ENCODE measurements at places on chromosomes 2 and 18.

- no peak for DNase-seq
Observed at GRCh38 chr18:13004396-13004795, 13.2 kb downstream of the CEP192 start.

DNA sequence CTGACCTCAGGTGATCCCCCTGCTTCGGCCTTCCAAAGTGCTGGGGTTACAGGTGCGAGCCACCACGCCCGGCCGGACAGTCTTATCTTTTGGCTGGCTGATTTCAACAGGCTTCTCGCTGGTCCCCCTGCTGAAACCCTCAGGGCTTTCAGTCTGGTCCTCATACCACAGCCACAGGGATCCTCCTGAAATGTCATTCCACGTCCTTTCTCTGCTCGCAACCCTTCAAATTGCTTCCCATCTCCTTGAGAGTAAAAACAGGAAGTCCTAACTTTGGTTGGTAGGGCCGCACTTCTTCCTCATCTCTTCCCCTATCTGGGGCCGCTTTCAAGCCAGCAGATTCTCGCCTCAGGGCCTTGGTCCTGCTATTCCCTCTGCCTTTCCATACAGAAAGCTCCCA, 1.4 kb upstream of the CAB39 start:
- DNase-seq, result no peak

GRCh38 chr2:45014016-45014702, 4.9 kb upstream of the SIX2 start:
- no peak for DNase-seq

GRCh38 chr2:160952464-160953254, 207.6 kb upstream of the TANK start:
- DNase-seq, result peak; percentile 28

DNA sequence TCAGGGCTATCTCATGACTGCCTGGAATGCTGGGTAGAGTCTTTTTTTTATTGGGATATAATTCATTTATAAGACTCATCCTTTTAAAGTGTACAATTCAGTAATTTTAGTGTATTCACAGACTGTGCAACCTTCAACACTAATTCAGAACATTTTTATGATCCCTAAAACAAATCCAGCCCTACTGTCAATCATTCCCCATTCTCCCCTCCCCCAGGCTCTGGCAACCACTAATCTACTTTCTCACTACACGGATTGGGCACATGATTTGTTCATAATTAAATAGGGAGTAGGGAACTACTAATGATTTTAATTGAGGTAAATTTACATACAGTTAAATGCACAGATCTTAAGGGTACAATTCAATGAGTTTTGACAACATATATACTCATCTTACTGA, 225.7 kb downstream of the CDCA7 start:
- no peak for DNase-seq

DNA sequence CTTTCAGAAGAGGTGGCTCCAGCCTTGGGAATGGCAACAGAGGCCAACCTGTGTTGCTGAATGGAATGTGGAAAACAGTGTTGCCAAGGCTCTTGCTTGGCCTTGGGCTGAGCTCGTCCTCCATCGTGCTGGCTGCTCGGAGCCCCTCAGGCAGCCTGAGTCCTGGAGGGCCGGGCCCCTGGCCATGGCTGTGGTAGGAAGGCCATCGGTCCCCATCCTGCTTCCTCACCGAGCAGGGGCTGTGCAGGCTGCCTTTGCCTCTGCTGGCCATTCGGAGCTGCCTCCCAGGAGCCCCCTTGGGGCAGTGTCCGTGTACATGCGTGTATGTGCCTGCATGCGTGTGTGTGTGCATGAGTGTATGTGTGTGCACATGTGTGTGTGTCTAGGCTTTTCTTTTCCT, 178.2 kb downstream of the KLHL29 start:
- no peak for DNase-seq

DNA sequence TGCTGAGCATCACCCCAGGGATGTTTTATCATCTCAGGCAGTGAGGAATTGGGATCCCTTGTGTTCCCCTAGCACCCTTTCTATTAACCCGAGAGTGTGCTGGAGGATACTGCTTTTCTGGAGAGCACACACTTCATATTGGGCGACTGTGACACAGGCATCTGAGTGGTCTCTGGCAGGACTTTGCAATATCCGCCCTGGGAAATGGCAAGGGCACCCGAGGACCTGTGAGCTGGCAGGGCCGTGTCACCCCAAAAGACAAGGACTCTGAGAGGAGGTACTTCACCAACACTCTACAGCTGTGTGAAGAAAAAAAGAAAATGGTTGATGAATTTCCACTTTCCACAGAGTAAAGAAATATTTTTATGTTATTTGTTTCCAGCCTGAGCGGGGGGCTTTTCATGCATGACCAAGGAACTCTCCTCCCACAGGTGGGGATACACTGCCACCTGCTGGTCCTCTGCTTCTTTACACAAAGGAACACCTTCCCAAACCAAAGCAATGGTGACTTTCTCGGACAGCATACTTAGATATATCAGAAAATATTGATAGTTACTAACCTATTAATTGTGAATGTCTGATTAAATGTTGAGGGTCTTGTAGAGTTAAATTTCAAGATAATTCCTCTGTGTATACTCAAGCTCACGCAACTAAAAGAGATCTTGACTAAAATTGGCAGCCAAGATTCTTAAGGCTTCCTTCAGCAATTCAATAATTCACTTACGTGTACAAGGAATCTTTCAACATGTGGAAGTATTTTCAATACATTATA, 45.9 kb upstream of the REG3G start:
- DNase-seq, result peak; percentile 9

DNA sequence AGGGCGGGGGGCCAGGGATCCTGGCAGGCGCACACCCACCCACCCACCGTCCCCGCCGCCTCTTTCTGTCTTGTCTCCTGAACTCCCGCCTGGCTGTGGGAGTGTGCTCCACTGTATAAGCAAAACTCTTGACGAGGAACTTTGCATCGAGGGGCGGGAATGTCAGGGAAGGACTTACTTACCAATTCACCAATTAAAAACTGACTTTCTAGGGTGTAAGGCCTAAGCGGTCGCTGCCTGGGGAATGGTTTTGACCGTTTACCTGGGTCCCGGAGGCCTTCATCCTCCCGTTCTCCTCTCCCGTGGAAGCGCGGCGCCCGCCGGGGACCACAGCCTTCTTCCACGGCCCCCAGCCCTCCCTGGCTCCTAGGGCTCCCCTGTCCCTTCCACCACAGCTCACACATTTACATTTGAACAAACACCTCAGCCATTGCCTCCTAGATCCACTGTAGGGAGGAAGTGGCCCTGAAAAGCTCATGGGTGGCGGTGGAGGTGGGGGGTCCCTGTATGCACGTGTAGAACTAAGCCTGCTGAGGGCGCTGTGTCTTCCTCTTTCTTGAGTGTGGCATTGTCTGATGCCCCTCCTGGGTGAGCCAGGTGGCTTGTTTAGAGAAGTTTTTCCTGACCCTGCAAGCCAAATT, 8.9 kb downstream of the ASIC4 start:
- no peak for DNase-seq

DNA sequence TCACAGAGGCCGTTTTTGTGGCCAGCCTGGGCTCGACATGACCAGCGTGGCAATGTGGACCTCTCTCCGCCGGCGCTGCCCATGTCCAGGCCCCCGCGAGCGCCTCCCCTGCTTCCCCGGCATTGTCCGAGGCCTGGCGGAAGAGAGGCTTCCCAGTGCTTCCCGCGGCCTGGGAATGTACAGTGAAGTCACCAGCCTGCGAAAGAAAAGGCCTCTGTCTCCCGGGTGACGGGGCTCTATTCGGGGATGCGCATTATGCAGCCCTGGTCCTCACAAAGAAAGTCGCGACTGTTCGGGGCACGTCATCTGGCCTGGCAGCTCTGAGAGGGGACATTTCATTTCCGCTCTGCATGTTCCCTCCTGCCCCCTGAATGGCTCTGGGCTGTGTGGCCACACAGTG, 109.2 kb upstream of the AGAP1 start:
- peak; percentile 47 for DNase-seq

DNA sequence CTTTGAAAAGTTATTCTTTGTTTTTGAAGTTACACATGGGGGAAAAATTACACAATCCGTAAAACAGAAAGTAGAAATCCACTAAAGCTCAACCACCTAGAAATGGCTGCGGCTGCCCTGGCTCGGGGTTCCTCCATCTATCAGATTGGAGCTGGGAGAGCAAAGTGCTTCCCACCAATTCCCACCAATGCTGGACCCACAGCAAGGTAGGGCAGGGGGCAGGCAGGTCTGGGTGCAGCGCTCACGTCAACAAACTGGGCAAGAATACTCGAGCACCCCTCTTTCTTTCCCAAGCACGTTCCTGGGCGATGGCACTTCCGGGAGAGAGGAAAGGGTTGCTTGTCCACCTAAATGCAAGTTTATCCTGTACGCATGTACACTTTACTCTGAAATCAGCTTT, 217.6 kb downstream of the NDUFA10 start:
- DNase-seq, result no peak

- no peak for DNase-seq
Observed at GRCh38 chr2:48504647-48505327, 25.2 kb upstream of the STON1 start.

DNA sequence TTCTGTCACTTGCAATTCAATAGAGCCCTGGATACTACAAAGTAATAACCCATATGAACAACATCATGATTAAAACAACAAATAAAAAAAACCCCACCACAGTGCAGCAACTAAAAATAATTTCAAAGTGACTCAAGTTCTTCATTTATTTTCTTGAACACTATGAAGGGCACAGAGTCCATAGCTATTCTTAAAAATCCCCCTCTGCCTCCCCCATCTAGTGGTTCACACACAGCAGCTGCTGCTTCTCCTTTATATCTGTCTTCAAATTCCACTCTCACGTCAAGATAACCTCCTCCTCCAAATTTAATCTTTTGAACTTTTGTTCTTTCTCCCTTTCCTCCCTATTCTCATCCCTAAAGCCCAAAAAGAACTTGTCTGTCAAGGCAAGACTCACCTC, 591.3 kb downstream of the ZEB2 start:
- DNase-seq, result no peak

- no peak for DNase-seq
Observed at GRCh38 chr2:140643761-140644187, 1487.0 kb downstream of the LRP1B start.

DNA sequence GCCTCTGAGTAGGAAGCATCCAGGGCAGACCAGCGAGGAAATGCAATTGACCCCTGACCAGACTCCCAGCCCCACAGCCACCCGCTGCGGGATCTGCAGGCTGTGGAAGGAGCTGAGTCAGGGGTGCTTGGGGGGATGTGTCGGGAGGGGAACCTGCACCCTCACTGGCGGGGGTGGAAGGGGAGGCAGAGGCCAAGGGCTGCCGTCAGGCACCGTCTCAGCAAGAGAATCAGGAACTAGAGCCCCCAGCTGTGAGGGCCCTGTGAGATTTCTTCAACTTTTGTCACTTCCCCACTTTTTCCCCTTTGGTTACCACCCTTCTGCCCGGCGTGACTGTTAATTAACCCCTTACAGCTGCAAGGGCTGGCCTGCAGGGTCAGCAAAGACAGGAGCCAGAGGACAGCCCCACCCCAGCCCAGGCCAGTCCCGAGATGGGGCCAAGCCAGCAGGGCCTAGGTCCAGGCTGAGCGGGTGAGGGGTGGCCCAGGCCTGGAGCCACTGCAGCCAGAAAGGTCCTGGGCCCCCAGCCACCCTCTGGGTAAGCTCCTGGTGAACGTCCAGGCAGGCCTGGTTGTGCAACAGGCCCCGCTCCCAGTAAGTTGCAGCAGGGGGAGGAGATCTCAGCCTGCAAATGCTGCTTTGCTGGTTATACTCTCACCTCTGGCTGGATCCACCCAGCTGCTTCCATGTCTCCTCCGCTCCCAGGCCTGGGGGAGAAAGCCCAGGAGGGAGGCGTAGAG, 147.0 kb upstream of the ID2 start:
- DNase-seq, result no peak

DNA sequence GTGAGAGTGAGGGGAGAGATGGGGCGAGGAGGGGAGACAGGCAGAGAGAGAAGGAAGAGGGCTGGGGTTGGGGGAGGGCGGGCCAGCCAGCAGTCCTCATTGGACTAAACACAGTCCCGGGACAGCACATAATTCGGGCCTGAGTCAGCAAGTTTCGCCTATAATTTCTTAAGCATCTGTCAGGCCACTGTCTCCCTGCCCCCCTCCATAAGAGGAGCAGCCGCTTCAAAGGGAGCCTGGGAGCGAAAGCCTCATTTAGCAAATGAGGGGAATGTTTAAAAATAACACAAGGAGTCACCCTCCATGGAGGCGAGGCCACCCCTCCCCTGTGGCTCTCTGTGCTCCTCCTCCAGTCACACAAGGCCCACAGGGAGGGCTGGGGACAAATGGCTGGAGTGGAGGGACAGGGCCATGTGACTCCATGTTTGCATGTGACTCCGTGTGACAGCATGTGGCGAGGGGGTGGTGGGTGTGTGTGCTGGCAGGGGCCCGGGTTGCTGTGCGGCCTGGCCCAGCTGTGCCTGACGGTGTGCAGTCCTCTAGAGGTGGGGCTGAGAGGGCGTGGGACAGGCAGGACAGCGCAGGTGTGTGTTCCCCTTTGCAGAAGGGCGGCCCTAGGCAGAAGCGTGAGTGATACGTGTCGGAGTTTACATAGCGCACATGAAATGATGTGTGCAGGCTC, 162.4 kb downstream of the CELF4 start:
- DNase-seq, result no peak

- DNase-seq, result no peak
Observed at GRCh38 chr2:172287190-172287589, 140.2 kb upstream of the ITGA6 start.

DNA sequence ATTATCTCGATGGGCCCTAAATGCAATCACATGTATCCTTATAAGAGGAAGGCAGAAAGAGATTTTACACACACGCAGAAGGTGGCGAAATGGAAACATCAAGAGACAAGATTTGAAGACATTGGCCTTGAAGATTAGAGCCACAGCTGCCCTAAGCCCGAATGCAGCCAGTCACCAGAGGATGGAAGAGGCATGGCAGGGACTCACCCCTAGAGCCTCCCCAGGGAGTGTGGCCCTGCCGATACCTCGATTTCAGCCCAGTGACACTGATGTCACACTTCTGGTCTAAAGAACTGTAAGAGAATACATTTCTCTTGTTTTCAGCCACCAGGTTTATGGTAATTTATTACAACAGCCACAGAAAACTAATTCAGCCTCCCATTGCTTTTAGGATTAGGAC, 17.4 kb downstream of the TTC39C start:
- no peak for DNase-seq

GRCh38 chr2:118300832-118301231, 212.6 kb downstream of the INSIG2 start:
- no peak for DNase-seq

DNA sequence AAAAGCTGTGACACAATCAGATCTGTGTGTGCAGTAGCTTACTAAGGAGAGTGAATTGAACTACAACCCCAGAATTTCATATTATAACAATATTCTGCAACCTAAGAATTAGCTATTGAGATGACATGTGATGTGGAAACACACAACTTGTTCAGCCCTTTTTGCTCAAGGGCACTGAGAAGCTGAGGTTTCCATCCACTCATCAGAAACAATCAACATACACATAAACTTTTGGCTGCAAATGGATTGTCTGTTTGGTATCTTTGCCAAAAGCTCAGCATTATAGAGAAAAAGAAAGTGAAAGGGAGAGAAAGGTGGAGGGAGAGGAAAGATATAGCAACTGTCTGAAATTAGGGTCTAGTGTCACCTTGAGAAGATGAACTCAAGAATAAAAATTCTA, 117.2 kb upstream of the KLF7 start:
- DNase-seq, result no peak

Data from G401 (cell line).